ENCODE measurements at places on chromosomes 4 and X.

- DNase-seq, result no peak
Observed at GRCh38 chr4:38603652-38604051, 60.3 kb upstream of the KLF3 start.

DNA sequence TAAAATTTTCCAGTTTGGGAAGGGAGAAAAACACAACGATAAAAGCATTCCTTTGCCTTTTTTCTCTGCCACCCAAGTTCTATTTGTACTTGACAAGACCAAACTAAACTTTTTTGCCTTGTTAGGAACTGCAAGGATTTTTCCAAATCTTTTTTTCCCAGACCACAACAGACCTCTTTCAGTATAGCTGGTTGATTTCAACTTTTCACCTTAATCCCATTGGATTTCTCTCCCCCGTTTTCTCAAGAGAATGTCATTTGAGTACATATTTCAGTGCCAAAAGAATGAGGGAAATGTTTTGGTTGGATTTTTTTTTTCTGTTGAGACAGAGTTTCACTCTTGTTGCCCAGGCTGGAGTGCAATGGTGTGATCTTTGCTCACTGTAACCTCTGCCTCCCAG lies 18.5 kb upstream of the SGMS2 start:
- no peak for DNase-seq

GRCh38 chr4:16023776-16024408 lies 59.9 kb downstream of the PROM1 start:
- DNase-seq, result no peak

GRCh38 chrX:46152756-46153155 lies 392.5 kb downstream of the ZNF674 start:
- DNase-seq, result no peak

GRCh38 chrX:28969126-28969525 lies 381.9 kb downstream of the IL1RAPL1 start:
- no peak for DNase-seq
